ENCODE measurements at places on chromosomes 16 and 17.

DNA sequence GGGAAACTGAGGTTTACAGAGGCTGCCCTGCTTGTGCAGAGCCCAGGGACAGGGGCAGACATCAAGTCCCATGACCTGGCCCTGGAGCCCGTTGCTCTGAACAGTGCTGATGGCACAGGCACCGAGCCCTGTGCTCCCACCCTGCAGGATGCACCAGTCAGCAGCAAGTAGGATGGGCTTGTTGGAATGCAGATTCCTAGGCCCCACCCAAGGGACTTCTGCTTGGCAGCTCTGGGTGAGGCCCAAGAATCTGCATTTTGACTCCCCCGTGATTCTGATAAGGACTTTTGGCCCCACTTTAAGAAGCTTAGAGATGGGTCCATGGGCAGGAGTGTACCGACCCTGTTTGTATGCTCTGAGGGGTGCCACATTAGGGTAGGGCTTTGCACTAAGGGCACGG lies 23.3 kb downstream of the LASP1 start:
- DNase-seq: no peak

- peak; percentile 81 for DNase-seq
These were observed at the start of gene COL1A1 for GRCh38 chr17:50201276-50201854. Gene COL1A1, minus strand, starts transcription at chr17:50201631. Its CDS starts 118 bp downstream, at chr17:50201513.

DNA sequence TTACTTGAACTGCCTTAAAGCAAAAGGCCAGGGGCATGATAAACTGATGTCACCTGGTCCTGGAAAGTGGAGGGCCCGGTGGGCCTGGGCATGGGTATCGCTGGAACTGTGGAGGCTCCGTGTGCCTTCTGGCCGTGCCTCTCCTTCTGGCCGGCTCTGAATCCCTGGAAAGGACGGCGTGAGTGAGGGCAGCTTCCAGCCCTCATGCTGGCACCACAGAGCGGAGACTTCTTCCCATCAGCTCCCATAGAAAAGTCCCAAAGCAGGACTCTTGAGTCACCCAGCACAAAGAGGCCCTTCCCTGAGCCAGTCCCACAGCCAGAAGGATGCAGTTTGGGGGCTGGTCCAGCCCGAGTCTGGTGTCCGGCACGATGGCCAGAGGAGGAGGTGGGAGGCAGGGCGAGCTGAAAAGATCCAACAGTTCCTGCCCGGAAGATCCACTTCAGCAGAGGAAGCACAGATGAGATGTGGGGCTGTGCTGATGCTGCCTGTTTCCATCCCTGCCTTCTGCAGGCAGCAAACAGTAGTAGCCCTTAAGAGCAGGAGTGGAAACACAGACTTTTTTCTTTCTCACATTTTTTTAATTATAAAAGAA lies 7.8 kb downstream of the GAA start:
- no peak for DNase-seq

DNA sequence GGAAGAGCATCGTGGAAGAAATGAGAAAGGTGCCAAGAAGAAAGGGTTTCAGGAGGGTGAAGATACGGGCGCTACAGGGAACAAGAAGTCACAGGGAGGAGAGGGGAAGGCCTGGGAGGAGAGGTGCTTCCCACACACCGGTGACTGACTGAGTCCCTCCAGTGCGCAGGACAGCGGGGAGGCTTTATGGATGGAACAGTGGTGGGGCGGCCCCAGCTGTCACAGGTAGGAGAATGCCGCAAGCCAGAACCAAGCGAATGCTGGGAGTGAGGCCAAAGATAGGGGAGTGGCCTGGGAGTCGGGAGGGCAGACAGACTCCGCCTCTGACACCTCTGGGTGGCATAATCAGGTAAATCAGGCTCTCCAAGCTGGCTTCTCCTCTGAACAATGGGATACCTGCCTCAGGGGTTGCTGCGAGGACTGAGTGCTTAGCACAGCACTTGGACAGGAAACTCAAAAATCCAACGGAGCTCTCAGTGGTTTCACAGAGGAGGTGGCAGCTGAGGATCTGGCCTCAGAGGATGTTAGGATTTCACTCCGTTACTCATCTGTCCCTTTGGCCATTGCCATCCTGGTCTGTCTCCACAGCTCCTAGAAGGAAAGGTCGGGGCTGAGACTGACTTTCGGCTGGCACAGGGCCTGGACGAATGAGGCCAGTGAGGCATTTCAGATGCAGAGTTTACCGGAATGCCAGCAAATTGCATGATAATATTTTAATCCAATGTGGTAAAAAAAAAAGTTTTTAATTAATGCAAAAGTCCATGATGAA lies 717 bp upstream of the CNP start:
- peak; percentile 60 for DNase-seq

DNA sequence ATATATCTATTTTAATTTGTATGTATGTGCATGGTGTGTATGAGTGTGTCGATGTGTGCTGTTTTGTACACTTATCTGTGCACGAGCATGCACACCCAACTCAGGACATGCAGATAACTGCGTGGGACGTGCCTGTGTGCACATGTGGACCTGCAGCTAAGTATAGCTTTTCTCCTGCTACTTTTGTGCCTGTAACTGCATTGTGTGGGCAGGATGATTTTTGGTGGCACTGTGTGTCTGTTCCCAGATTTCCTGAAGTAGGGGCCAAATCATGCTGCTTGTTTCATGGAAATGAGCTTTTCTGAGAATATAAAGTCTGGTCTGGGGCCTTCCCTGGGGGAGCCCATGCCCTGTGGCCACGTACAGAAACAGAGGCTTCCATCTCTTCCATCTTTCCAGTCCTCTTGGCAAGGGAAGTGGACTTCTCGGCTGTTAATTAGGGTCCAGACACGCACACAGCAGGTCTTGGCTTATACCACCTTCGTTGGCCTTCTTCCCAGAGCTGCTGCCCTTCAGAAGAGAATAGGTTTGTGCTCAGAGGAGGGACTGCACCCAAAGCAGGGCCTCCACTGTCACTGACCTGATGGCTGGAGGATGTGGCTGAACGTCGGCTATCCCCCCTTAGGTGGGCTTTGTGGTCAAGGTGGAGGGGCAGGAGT lies 30.2 kb downstream of the SPNS3 start:
- no peak for DNase-seq

GRCh38 chr16:17076092-17076754 lies 394.5 kb downstream of the XYLT1 start:
- no peak for DNase-seq

DNA sequence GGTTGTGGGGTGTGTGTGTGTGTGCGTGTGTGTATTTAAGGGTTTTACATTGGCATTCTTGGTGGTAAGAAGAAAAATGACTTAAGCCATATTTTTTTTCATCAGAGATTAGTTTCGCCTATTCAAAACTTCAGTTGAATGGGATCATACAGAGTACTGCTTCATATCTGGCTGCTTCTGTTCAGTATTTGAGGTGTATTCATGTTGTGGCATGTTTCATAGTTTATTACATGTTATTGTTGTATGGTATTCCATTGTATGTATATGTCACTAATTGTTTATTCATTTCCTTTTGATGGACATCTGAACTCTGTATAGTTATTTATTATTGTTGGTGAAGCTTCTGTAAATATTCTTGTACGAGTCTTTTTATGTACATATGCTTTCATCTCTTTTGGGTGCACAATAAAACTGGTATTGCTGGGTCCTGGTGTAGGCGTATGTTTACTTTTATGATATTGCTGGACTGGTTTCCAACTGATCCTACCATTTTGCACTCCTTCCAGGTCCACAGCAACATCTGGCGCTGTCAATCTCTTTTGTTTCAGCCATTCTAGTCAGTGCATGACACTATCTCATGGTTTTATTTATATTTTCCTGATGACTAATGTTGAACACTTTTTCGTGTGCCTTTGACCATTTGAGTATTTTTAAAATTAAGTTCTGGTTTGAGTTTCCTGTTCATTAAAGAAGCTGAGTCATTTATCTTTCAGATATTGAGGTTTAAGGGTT lies 77.4 kb upstream of the MAF start:
- DNase-seq: no peak

GRCh38 chr16:65672960-65673359 lies 551.1 kb upstream of the CDH11 start:
- no peak for DNase-seq

GRCh38 chr16:2204416-2205103 lies 694 bp upstream of the MLST8 start:
- DNase-seq: no peak

GRCh38 chr17:61783556-61784304 lies 79.6 kb downstream of the BRIP1 start:
- no peak for DNase-seq

DNA sequence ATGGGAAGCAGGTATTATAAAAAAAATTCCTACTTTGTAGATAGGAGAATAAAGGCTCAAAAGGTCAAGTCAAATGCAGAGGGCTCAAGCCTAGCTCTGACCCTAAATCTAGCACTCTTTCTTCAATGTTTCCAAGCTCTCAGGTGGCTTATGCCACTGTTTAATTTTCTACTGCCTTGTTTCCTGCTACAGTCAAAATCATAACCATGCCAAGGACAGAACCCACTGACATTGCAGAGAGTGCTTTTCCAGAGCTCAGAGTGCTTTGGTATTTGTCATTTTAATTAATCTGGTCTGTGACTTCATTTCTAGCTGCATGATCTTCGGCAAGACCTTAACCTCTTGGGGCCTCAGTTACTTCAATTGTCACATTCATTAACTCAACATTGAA lies 344.7 kb downstream of the CA10 start:
- DNase-seq: no peak

GRCh38 chr16:13205352-13205751 lies 304.0 kb downstream of the SHISA9 start:
- DNase-seq: no peak

GRCh38 chr16:79037521-79038373 lies 562.8 kb downstream of the MAF start:
- no peak for DNase-seq

- DNase-seq: no peak
These were observed 8.7 kb upstream of the FZD2 start for GRCh38 chr17:44548376-44549230.

DNA sequence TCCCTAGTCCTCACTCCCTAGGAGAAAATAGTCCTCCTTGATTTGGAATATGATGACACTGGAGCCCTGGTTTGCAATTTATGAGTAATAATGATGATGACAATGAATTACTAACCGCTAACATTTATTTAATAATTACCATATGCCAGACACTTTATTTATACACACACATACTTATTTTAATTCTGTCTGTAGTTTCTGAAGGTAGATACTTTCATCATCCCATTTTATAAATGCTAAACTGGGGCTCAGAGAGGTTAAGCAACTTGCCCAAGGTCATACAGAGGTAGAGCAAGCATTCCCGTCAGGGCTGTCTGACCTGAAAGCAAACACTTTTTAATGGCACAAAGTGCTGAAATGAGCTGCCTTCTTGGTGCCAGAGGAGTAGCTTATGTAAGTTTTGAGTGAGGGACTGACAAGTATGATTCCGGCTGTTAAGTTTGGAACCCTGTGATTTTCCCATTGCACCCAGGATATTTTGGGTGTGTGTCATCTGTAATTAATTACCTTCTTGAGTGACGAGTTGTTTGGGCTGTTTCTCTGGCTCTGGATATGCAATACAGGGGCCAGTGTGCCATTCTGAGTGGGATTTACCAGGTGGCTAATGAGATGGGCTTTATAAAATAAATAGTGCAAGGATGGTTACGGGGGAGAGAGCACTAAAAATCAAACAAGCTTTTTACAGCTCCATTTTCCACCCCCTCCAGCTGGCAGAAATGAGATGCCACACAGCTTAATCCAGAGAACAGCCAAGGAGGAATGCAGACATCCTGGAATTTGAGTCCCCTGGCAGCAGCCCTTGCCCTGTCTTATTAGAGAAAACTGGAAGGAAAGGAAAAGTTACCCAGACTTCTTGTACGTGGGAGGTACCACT lies 211.8 kb downstream of the SNX29 start:
- DNase-seq: no peak

GRCh38 chr17:82505296-82505695 lies 14.2 kb upstream of the FOXK2 start:
- DNase-seq: no peak

- DNase-seq: no peak
These were observed 1138.5 kb downstream of the CDH11 start for GRCh38 chr16:63983401-63983800.

- DNase-seq: peak; percentile 86
These were observed 16.5 kb downstream of the CRISPLD2 start for GRCh38 chr16:84836234-84836647.

DNA sequence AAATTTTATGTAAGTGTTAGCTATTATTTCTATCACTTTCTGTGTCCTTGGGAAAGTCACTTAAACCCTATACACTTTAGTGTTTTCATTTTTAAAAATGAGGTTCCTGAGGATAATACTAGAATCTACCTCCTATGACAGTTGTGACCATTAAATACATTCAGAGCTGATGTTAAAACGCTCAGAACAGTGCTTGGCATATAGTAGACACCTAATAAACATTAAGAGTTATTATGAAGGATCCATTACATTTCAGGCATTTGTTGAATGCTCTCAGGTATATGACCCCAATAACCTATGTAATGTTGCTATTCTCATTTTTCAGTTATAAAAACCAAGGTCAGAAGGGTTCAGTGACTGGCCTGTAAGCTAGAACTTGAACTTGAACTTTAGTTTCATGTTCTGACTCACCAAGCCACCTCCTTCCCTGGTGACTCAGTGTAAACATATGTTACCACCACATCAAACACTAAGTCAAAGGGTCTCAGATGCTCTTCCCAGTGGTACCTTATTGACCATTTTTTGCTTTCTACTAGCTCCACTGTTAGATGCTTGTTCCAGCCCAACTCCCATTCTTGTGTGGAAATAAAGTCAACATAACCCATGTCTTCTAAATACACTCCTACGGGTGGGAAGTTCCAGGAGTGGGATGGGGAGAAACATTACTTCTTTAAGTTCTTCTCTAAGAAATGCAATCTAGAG lies 47.6 kb downstream of the HSD17B2 start:
- DNase-seq: no peak

All from left cardiac atrium (tissue), 4 donors.